A673 (cell line): ENCODE measurements at places on chromosomes 5 and 9.

DNA sequence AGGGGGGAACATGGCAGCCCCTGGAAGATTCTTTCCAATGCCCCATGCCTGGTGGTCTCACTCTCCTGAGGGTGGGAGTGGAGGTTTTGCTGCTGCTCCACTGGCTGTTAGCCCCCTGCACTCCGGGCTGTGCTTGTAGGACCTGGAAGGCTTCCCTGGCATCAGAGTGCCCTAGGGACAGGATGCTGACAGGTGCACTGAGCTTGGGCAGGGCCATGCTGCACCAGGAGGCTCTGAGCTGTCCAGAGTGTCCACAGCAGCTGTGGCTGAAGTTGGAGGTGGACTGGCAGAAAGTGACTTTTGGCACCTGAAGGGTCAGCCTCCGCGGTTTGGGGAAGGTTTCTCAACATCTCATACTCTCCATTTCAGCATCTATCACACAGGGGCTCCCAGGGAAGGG is 249.1 kb downstream of the GADD45G start:
- DNase-seq = no peak

DNA sequence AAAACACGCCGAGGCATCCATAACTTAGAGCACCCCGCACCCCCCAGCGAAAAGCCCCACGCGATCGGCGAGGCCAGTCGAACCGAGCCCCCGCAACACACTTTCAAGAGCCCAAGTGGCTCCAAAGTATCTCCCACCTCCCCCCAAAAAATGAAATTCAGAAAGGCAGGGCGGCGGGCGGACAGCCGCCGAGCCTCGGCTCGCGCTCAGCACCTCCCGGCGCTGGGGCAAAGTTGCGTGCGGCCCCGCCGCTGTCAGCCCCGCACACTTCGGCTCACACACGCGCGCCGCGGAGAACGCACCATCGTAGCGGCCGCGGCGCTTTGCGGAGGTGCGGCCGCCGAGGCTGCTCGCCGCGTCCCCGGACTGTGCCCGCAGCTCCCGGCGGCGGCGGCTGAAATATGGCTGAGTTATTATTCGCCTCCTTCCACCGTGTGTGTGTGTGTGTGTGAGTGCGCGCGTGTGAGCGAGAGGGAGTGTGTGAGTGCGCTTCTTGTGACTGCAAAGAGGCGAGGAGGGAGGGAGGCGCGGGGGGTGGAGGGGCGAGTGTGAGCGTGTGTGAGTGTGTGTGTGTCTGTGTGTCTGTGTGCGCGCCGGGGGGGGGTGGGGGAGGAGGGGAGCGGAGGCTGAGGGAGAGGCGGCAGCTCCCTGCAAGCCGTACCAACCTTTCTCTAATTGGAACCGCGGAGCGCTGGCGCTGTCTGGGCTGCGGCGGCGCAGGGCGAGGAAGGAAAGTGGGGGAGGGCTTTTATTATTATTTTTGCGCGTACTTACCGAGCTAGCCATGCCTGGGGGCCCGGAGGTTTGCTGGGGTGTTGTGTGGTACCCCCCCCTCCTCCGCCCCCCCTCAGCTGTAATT is 599 bp downstream of the MLLT3 start:
- DNase-seq = peak; percentile 75

DNA sequence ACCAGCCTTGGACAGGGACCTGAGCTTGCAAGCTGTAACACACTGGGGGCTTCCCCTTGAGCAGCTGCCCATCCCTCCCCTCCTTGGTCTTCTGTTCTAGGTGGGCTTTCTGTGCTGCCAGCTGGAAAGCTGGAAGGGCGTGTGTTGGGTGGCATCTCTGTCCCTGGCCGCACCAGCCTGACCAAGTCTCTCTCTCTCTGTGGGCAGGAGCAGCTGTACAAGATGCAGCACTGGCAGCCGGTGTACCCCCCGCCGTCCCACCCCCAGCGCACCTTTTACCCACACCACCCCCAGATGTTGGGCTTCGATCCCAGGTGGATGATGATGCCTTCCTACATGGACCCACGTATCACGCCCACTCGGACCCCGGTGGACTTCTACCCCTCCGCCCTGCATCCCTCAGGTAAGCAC is 32.1 kb upstream of the POMT1 start:
- DNase-seq = no peak

DNA sequence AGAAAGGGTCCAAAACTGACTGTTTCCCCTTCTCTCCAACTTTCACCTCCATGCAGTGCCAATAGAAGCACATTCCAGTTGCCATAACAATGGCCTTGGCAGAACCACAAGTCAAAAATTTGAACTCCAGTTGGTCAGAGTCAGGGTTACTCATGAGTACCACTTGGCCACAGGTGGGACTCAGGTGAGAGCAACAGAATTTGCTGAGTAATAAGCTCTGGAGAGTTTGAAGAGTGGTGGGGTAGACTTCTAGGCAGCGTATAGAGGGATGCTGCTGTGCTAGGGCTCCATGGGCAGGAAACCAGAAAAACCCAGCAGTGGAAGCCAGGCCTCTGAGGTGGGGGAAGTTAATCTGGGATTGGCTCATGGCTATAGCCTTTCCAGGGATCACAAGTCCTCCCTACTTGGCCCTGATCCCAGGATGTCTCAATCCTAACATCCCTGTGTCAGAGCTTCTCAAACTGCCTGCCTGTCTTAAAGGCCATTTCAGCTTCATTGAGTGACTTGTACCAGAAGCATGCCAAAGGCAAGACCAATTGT is 30.2 kb downstream of the SNX18 start:
- peak; percentile 45 for DNase-seq

- no peak for DNase-seq
Observed at GRCh38 chr5:3853362-3853761, 257.7 kb downstream of the IRX1 start.

- DNase-seq = peak; percentile 71
Observed at GRCh38 chr9:95756986-95757385, 118.5 kb upstream of the ERCC6L2 start.

GRCh38 chr5:122153774-122154173 is 24.4 kb downstream of the ZNF474 start:
- no peak for DNase-seq

DNA sequence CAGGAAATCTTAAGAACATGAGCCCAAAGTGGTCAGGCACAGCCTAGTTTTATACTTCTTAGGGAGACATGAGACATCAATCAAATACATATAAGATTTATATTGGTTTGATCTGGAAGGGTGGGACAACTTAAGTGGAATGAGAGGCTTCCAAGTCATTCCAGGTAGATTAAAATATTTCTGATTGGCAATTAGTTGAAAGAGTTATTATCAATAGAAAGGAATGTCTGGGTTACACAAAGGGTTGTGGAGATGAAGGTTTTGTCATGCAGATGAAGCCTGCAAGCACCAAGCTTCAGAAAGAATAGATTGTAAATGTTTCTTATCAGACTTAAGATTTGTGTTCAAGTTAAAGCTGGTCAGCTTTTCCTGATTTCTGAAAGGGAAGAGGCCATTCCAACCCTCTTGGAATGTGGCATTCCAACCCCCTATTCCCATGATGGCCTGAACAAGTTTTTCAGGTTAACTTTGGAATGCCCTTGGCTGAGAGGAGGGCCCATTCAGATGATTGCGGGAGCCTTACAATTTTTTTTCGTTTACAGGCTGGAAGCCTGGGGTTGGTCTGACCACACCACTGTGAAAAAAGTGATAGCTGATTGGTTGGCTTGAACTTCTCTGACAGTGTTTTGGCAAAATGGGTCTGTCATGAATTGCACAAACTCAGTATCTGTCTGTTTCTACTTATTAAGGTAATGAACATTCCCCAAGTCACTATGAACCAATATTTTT is 245.6 kb upstream of the RAI14 start:
- DNase-seq = no peak

- DNase-seq = no peak
Observed at GRCh38 chr9:34522091-34522887, 501 bp downstream of the ENHO start.

GRCh38 chr5:150215979-150216944 is 26.4 kb downstream of the SLC6A7 start:
- no peak for DNase-seq

GRCh38 chr5:77285251-77285841 is 74.9 kb downstream of the PDE8B start:
- no peak for DNase-seq

- no peak for DNase-seq
Observed at GRCh38 chr5:109247986-109248385, 161.8 kb downstream of the PJA2 start.

DNA sequence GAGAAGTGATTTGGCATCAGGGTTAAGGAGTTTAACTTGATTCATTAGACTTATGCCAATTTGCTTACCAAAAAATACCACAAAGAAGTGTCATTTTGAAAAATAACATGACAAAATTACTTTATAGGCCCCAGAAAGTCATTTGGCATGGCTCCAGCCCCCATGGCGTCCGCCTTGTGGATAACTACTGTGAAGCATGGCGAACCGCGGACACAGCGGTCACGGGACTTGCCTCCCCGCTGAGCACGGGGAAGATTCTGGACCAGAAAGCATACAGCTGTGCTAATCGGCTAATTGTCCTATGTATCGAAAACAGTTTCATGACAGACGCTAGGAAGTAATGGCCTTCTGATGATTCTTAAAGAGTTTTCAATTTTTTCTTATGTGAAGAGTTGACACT is 35.4 kb upstream of the TGFBR1 start:
- DNase-seq = peak; percentile 31

GRCh38 chr5:15132816-15133405 is 261.3 kb upstream of the ANKH start:
- DNase-seq = no peak

DNA sequence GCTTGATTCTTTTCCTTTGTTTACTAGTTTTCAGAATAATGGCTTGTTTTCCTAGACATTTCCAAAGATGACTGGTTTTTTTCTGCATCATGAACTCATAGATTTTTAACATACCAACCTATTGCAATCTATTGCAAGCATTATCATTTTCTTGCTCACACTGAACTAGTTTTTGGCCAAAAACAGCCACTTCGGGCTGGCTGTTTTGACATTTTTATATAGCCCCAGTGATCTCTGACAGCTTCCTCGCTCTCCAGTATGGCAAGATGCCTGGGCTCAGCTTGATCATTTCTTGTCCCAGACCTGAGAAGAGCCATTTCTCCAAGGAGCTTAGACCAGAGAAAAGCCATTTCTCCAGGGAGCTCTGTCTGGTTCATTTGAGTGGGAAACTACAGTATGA is 94.3 kb upstream of the MAMDC2 start:
- DNase-seq = no peak

GRCh38 chr9:133788045-133788818 is 50.1 kb upstream of the SARDH start:
- peak; percentile 12 for DNase-seq

- DNase-seq = peak; percentile 73
Observed at GRCh38 chr5:174793684-174794328, 69.4 kb downstream of the MSX2 start.

DNA sequence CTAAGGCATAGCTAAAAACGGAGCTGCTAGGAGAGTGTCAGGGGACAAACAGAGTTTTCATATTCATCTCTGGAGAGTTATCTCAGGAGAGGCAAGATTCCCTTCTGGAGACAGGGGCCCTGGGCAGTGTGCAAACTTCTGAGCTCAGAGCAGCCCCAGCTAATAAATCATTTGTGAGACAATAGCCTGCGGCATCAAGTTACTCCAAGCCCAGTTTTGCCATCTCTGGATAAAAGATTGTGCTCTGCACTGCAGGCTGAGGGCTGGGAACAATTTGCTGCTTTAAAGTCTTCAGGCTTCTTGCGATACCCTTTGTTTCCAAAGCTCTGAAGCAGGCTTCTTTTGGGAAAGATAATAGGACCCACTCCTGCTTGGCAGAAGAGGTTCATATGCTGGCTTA is 164.3 kb upstream of the BRINP1 start:
- peak; percentile 5 for DNase-seq

GRCh38 chr9:22425551-22425950 is 21.1 kb upstream of the DMRTA1 start:
- DNase-seq = no peak

- DNase-seq = no peak
Observed at GRCh38 chr5:122586351-122586750, 188.5 kb upstream of the SNX2 start.

GRCh38 chr5:168128111-168128510 is 163.3 kb upstream of the WWC1 start:
- no peak for DNase-seq

- peak; percentile 26 for DNase-seq
Observed at GRCh38 chr5:127229185-127229889, 61.3 kb upstream of the MEGF10 start.

DNA sequence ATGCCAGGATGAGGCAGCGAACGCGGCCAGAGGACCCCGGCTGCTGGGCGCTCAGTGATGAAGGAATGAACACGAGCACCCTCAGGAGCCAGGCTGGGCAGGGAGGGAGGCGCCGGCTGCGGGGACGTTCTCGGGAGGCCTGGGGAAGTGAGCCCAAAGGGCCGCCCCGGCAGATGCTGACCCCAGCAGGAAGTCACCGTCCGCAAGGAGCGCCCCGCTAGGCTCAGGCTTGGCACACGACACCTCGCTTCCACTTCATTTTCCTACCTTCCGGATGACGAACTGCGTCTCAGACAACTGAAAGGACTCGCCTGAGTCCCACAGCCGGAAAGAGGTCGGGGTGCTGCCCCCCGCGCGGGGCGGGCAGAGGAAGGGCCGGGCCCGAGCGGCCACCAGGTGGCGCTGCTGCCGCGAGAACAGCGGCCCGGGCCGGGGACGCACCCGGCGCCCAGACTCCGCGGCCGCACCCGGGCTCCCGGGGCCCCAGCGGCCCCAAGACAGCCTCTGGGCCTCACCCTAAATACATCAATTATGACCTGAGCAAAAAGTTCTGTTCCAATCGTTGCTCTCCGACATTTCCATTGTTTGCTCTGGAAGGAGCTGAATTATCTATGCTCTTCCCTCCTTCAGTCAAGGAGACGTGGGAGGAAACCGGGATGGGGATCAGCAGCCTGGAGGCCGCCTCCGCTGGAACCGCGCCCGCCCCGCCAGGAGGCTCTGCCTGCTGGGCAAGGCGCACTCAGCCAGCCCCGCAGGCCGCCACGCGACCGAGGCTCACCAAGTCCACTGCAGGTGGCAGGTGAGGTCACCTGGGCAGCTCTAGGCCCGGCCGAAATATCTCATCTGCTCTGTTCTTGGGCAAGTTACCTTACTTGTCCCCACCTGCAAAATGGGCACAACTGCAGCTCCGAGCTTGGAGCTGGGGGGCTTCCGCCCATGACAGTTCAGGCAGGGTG is 107.0 kb downstream of the ZNF354C start:
- DNase-seq = peak; percentile 51

GRCh38 chr9:123945532-123945931 is 15.6 kb upstream of the DENND1A start:
- DNase-seq = no peak

DNA sequence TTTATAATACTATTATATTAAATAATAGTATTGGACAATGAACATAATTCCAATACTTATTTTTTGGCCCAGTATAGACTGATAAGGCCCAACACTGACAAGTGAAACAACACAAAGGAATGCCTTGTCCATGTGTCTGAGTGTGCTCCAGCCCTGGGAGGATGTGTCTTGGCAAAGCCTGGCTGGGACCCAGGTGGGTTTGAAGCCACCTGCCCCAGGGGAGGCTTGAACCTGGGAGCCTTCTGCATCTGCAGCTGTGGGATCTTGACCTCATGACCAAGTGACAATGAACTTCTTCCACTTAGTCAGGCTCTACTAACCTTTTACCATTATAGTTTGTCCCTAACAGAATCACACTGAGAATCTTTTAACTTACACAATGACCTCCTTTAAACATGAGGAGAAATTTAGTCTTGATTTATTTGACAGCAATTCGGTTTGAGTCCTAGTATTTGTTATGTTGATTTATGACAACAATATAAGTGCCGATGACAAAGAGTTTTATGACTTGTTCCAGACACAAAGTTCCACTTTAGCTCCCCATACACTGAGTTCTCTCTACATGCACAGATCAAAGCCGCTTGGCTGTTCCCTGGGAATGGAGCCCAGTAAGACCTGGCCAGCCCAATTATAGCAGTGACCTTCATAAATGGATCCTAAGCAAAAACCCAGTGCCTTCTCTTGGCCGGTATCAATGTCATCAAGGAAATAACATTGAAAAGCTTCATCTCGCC is 294.5 kb downstream of the CTNND2 start:
- DNase-seq = no peak
